ENCODE measurements at places on chromosomes 6 and 20.

DNA sequence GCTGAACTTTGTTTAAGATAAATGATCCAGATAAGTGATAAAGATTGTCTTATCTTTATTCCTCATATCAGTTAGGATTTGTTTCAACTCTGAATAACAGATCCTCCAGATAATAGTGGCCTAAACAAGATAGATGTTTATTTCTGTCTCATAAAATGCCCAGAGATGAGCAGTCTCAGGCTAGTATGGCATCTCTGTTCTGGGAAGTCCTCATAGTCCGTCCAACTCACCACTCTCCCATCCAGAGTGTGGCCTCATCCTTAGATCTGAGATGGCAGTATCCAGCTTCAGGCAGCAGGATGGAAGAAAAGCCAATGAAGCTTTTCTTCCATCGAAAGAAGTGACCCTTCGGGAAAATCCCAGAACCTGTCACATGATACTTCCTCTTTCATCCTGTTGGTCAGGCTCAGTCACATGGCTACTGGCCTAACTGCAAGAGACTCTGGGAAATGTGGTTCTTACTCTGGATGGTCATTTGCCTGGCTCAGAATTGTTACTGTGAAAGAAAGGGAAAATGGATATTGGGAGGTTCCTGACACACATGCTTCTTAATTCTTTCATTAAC, 29.4 kb upstream of the TAGAP start:
- DNase-seq, result no peak

DNA sequence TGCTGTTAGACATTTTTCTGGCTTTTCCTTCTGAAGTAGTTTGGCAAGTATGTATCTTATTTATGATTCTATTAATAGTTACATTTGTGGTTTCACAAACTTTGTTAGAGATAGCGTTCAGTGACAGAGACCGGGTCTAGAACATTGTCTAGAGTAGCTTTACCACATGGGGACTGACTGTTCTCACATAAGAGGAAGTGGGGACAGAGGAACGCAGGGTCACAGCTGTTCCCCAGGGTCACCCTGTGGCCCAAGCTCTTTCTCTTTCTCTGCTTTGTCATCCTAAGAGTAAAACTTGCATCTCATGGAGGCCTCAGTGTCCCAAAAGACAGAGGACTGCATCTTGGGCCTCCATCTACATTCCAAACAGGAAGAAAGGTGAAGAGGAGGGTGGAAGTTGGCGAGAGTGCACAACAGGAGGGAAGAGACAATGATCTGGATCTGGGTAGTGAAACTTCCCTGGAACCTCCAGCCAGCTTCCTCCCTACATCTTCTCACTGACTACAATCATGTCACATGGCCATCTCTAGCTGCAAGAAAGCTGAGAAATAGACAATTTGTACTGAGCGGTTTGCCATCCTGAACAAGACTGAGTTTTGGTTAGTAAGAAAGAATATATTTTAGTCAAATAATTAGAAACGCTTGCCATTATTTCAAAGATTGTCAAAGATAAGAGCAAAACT, 645.8 kb upstream of the ARID1B start:
- DNase-seq, result no peak

GRCh38 chr20:32285621-32286371, 8.3 kb downstream of the KIF3B start:
- DNase-seq, result peak; percentile 66

- no peak for DNase-seq
Measured at GRCh38 chr6:121247386-121247785, 86.9 kb downstream of the TBC1D32 start.

DNA sequence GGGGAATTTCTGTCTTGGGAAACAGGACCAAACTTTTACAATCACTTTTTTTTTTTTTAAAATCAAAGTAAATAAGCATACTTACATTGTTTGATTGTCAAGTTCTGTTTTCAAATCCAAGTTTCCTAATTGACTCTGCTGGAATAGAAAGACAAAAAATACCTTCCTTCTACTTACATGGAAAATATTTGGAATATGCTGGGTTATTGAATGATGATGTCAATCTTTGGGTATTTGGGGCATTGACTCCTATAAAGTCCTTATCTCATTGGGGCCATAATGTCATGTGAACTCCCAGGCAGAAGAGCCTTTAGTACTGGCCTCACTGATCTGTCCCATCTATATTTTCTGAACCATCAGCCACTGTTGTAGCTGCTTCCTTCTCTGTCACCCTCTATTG, 122.6 kb upstream of the NOX3 start:
- no peak for DNase-seq

- DNase-seq, result no peak
Measured at GRCh38 chr6:150231525-150231850, 88.6 kb downstream of the PPP1R14C start.

DNA sequence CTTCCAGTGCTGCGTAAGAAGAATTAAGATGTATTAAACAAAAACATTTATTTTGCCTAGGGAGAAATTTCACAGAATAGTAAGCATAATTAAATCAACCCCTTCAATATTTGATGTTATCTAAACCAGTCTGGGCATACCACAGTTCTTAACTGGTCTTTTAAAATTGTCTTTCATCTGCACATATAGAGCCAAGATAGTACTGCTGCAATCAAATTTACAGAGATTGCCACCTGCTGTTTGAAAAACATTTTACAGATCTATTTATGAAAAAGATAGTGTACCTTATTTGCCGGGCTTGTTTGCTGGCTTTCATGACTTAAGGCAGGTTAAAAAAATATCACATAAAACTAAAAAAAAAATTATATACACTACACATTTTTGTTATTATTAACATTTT, 323.2 kb downstream of the ADGRB3 start:
- DNase-seq, result no peak

Measured in activated effector memory CD4-positive, alpha-beta T cell treated with anti-CD3 and anti-CD28 coated beads, Interleukin-2, amount 50 U/mL, for 16 hours (primary cell).